ENCODE measurements at places on chromosomes 7 and 10.

DNA sequence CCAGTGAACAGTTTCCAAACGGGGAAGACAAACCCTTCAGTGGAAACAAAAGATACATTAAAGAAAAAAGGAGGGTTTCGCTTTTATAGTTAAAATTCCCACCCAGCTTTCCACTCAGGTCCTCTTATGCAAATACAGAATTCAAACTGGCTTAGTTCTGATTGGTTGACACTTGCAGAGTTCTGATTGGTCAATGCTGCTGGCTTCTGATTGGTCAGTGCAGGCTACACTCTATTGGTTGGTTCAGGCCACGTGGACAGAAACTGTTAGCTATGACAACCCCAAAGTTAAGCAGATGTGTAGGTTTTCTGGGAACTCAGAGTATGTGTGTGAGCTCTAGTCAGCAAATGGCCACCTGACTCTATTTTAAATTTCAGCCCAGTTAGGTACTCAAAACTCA lies 80.0 kb downstream of the FBXL13 start:
- no peak for DNase-seq

GRCh38 chr10:84820120-84820519 lies 491.7 kb downstream of the CCSER2 start:
- no peak for DNase-seq

GRCh38 chr7:2894118-2894940 lies 50.2 kb upstream of the GNA12 start:
- DNase-seq = peak; percentile 61

DNA sequence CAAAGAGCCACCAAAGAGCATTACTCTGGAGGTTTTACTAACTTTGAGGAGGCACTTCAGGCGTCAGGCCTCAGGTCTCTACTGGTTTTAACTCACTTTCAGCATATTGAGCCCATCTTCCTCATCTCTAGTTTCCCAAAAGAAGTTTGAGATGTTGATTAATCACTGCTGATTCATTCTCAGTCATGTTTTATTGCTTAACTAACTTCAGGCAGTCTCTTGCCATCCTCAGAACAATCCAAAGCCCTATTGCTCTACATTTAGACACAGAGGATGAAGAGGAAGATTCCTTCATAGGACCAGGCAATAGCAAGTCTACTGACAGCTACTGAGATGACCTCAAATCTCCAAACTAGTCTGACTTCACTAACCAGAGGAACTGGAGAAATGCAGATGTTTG lies 39.1 kb upstream of the BET1 start:
- DNase-seq = no peak

DNA sequence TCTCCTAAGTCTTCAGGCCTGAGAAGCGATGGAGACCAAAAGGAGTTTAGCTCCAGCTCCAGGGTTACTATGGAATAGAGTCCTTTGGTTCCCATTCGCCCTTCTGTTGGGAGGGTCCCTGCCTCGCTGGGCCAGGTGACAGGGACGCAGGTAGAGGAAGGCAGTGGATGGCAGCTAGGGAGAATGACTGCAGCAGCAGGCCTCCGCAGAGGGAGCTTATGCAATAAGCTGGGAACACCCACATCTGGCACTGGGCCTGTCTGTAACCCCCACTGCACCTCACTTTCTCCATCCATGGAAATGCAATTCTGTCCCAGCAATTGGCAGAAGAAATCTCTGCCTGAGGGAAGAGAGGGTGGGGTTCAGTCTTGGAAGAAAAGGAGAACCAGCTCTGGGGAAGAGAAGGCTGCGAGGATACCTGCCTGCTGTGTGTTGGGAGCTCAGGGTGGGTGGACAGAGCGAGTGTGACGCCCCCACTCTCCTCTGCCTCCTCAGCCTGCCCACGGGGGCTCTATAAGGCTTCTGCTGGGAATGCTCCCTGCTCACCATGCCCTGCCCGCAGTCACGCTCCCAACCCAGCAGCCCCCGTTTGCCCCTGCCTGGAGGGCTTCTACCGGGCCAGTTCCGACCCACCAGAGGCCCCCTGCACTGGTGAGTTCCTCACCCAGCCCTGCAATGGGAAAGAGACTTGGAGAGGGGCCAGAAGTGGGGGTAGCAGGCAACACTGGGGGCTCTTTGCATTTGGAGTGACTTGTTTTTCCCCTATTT lies 10.3 kb downstream of the EPHB6 start:
- no peak for DNase-seq

DNA sequence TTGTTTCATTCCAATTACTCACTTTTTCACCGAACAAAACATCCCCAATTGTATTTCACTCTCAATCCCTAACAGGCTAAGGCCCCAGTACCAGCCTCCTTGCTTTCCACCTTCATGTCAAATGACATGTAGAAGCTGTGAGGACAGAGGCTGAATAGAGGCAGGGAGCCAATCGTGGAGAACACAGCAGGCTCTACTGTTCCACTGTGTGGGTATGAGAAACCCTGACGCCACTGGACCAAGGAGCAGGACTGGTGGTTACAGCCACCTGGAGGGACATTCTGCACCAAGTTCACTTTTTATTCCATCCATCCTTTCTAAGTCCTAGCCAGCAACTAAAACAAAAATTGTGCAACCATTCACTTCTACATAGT lies 502.8 kb downstream of the SORCS1 start:
- DNase-seq = no peak

DNA sequence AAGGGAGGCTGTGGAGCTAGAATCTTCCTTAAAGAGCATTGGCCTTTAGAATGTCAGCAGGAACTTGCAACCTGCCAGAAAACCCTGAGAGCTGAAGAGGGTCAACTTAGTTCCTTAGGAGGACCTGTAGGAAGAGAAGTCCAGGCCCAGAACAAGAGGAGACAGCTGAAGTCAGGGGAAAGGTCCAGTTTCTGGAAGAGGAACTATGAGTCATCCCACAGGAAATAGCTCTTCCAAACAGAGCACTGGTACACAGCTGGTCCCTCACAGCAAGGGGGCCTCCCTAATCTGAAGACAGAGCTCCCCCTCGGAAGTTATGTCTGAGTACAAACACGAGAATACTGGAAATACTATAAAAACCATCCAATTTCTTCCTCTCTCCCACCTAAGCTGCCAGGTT lies 98.9 kb downstream of the HERPUD2 start:
- DNase-seq = no peak

GRCh38 chr10:790821-791551 lies 101.5 kb upstream of the DIP2C start:
- DNase-seq = no peak

DNA sequence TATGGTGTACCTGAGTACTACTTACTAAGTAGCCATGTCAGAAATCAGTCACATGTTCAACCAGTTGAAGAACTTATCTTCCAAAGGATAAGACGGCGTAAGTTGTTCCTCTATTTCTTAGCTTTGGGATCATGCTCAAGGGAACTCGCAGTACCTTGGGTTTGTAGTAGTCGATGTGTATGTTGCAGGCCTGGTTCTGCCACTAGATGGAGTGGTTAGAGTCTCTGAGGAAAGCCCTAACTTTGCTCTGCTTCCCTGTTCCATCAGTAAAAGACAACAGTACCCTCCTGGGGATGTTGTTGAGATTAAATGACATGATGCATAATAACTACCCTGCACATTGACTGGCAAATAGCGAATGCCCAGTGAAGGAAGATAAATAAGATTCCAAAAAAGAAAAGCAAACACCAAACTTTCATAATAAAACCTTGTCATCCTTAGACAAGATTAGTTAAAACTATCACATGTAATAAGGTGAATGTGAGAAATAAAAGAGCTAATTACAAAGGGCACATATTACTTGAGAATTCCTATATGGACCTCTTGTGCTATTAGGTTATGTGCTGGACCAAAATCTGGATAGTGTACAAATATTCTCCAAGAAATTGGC lies 165.9 kb downstream of the ABCA13 start:
- DNase-seq = no peak

DNA sequence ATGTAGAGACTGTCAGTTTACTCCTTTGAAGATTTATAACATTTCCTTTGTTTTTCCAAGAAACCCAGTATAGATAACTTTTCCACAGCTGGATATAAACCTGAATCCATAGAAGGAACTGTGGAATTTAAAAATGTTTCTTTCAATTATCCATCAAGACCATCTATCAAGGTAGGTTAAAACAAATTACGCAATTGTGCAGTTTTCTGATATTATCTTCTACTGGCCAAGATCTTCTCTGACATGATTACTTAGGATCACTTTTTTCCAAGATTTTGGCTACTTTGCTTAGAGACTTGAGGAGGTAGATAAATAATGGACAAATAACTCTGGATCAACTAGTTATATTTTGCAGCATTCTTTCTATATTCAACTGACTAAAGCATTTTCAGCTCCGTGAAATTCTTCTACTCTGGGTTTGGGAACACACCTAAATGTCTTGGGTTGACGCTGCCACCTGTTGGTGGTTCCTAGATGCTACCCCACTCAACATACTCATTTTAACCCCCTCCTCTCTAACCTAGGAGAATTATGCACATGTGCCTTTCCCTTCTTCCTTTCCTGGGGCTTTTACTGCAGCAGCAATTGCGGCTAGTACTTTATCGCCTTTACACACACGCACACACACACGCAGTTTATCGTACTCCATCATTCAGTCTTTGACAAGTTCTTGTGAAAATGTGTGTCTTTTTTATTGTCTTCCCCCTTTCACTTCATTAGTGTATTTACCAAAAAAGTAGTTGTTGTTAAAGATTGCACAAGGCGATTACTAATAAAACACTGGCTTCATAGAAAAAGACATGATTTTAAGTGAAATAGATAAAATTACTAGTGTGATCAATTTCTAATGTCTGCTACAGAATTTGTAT lies 32.7 kb downstream of the ABCB5 start:
- DNase-seq = peak; percentile 37

DNA sequence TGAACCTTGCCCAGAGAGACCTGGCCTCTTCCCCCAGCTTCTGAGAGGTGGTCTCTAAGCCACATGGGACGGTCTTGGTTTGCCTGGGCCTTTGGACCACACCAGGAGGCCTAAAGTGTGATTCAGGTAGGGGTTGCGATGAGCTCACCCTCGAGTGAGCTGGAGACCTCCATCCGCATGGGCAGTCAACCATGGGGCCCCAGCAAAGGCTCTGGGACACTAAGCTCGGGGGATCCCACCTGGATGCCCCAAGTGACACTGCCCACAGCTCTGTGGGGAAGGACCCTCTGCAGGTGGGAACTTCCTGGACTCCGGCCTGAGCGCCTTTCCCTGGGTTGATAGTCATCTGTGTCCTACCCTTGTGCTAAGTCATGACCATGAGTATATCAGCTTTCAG lies 57.1 kb upstream of the FAM20C start:
- no peak for DNase-seq

DNA sequence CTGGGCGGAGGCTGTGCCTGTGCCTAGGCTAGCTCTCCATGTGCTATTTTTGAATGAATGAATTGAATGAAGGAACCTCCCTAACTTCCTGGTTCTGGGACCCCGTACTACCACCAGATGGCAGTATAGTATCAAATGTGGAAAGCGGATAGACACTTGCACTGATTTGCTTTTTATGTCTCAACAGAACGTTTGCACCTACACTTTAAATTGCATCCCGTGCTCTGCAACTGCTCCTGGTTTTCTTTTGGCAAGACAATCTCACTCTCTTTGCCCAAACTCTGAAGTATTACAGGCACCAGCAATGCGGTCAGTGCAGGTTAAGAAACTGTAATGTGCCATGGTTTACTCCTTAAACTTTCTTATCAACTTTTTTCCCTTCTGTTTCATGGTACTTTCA lies 6.5 kb downstream of the FZD8 start:
- DNase-seq = peak; percentile 43

DNA sequence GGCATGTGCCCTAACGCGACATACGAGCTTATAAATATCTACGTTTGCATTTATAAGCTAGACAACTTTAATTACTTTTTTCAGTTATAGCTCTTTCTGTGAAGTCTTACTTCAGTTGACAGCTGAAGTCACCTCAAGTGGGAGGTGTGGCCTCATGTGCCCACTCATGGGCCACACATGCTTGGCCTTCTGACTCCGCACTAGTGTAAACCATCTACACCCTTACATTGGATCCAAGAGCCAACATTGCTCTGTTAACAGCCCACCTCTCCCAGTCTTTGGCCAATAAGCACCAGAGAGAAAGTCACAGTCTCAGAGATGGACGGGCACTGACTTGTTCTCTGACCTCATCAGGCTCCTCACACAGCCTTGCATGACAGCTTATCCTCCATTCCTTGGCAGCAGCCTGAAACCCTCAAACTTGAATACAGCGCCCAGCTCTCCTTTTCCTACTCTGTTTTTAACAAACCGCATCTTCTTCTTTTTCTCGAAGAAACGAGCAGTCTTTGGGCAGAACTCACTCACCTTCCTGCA lies 70.9 kb upstream of the AMPH start:
- no peak for DNase-seq

GRCh38 chr7:119578116-119578515 lies 694.9 kb upstream of the KCND2 start:
- DNase-seq = no peak

DNA sequence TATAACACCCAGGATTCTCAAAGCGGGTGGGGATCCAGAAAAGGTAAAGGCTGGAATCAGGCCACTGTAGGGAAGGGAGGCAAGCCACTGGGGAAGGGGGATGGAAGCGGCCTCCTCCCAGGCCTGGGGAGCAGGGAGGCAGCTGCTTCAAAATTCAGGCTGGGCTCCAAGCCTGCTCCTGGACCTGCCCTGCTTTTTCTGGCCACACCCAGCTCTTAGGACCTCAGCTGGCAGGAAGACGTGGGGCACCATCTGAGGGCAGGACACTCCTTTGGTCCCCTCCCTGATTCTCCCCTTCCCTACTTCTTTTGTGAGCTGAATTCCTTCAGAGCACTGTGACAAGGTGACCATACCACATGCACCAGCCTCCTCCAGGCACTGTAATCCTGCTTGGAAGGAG lies 4.6 kb upstream of the LBX1 start:
- DNase-seq = no peak

DNA sequence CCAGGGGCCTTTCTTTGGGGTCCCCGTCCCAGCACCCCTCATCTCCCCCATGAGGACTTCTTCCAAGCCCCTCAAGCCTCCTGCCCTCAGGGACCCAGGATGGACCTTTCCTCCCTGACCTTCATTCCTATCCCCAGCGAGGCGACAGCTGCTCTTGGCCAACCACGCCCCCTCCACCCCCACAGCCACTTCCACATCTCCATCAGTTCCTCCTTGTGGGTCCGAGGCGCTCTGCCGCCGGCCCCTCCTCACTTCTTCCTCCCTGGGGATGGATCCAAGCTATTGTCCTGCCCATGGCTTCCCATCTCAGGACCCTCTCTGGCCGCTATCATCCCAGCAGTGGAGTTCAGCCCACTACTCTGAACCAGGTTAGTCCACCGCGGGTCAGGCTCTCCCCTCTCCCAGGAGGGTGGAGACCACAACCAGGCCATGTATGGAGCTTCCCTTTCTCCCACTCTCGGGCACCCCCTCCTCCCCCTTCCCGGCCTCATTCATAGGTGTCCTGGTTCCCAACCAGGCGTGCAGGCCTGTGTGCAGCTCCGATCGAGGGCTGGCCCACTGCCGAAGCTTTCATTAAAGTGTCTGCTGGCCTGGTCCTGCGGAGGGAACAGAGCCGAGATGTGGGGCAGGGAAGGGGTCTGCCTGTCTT lies 1.7 kb upstream of the SH2B2 start:
- DNase-seq = no peak
